ENCODE measurements at places on chromosomes 6 and 20.

- DNase-seq, result no peak
Measured at GRCh38 chr6:113627480-113627879, 229.7 kb upstream of the MARCKS start.

DNA sequence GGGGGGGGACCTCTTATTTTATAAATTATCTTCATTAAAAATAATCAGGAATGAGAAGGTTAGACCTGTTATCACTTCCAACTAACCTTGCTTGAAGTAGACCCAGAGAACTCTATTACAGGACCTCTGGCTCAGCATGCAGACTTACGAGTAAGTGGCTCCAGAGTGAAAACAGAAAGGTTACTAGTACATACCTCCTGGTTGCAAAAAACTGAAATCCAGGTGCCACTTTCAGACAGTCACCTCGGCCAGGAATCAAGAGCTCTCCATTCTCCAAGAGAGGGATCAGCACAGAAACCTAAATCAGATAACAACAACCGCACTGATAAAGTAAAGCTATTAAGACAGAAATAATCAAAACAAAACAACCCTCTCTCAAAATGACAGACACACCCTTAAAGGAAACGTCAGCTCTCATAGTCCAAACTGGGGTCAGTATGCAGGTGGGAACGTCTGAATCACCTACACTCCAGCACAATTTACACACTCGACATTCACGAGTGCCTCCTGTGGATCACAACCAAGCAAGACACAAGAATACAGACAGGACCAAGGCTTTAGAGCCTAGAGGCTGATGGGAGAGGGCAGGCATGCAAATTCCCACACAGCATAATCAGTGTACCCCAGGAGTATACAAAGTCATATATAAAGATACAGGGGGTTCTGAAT lies 31.8 kb downstream of the MDN1 start:
- no peak for DNase-seq

GRCh38 chr20:11483697-11484096 lies 434.0 kb upstream of the BTBD3 start:
- no peak for DNase-seq

DNA sequence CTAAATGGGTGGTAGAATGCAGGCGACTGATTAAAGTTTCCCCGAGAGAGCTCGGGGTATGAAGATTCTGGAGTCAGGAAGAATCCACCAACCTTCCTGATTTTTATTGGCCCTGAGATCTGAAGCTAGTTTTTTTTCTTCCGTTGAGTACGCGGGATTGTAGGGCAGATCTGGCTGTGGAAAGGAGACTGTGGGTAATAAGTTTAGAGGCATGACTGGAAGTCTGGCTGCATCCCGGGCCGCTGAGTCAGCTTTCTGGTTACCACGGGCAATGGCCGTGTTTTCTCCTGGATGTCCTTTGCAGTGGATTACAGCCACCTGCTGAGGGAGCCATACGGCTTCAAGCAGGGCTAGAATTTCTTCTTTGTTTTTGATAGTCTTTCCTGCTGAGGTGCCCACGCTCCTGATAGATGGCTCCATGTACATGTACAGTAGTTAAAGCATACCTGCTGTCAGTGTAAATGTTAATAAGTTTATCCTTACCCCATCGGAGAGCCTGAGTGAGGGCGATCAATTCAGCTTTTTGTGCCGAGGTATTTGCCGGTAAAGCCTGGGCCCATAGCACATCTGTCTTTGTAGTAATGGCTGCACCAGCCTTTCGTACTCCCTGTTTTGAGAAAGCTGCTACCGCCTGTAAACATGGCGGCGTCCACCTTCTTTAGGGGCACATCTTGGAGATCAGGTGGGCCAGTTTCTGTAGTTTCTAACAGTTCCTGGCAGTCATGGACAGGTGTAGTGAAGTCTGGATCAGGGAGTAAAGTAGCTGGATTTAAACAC lies 154.0 kb downstream of the TRIM27 start:
- no peak for DNase-seq

- DNase-seq, result no peak
Measured at GRCh38 chr6:159808647-159809046, 8.6 kb downstream of the PNLDC1 start.

- no peak for DNase-seq
Measured at GRCh38 chr20:53950031-53950430, 120.4 kb downstream of the BCAS1 start.

DNA sequence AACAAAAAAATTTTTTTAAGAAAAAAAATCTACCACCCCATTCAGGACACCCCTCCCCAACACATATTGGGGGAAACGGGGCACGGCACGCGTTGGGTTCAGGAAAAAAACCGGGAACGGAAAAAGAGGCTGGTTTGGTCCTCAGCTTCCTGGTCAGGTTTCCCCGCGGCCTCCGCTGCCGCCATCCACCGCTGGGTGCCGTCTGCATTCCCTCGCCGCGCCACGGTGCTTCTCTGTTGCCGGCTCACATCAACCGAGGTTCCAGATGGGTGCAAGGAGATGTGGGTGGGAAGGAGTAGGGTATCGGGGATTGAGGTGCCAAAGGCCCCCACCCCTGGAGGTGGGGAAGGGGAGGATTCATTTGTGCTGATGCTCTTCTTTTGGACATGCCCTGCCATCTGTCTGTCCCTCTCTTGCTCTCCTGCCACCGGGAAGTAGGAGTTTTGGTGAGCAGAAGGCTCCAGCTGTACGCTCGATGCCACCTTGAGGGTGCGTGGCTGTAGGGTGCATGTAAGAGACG lies 5.8 kb downstream of the MCCD1 start:
- DNase-seq, result no peak

- no peak for DNase-seq
Measured at GRCh38 chr6:95203153-95203754, 374.1 kb upstream of the MANEA start.

- no peak for DNase-seq
Measured at GRCh38 chr6:28224131-28225055, 682 bp upstream of the ZSCAN9 start.

DNA sequence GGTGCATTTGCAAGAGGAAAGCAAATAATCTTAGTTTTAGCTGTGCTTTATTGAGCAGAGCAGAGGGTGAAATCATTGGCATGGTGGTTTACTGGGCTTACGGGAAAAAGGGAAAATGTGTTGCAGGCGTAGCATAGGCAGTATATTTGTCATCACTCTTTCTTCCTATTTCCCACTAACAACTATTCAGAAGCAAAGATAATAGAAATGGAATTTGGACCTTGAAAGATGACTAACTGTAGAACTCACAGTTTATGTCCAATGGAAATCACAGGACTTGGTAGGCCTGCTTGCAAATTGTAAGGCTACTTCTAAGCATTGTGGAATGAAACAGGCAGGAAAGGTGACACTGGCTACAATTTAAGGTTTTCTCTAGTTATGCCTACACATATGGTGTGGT lies 611.9 kb upstream of the MAN1A1 start:
- DNase-seq, result no peak

DNA sequence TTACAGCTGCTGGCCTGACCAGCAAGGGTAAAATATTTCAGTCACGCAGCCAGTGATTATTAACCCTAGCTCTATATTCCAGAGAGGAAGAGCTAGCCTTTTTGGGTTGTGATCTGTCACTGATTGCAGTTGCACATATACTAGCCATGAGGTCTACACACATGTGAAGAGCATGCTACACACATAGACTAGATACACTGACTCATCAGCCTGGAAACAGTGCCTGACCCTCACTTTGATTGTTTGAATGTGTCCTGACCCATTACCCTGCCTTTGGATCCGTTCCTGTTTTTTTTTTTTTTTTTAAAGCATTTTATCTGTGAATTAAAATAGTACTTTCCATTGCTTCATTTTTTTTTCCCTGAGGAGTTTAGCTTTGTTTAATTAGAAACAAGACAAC lies 50.8 kb downstream of the ESR1 start:
- DNase-seq, result no peak

DNA sequence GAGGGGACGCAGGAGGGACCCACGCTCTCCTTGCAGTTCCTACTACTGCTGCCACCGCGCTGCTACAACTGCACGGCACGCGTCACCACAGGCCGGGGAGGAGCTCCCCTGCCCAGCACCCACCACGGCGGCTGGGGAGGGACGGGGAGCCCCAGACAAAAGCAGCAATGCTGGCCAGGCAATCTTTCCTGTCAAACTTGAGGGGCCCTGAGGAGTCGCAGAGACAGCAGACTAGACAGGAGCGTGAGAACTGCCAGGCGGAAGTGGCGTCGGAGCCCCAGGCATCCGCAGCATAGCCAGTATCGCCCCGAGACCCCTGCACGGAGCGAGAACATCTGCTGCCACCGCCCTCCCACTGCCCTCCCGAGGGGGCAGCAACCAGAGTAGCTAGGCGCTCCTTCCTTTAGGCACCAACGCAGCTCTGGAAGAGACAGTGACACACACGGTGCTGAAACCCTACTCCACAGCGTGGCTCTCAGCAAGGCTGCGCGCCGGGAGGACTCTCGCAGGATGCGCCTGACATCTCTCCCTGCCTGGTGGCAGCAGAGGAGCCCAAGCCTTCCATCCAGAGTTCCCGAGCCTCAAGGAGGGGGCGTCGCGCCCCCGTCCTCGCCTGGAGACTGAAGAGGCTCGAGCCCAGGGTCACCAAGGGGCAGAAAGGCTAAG lies 2.2 kb downstream of the TAF4 start:
- DNase-seq, result no peak

DNA sequence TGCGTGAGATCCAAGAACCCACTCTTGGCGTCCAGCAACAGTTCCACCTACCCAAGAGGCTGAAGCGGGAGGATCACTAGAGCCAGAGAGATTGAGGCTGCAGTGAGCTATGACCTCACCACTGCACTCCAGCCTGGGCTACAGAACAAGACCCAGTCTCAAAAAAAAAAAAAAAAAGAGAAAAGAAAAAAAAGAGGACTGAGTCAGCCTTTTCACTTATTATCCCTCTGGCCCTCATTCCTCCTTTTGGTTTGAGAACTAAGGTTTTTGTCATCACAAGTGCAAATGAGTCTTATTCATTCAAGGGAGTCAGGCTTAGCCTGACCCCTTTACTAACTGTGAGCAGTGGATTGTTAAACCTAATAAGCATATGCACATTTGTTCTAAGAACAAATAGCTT lies 37.9 kb upstream of the JARID2 start:
- peak; percentile 90 for DNase-seq

DNA sequence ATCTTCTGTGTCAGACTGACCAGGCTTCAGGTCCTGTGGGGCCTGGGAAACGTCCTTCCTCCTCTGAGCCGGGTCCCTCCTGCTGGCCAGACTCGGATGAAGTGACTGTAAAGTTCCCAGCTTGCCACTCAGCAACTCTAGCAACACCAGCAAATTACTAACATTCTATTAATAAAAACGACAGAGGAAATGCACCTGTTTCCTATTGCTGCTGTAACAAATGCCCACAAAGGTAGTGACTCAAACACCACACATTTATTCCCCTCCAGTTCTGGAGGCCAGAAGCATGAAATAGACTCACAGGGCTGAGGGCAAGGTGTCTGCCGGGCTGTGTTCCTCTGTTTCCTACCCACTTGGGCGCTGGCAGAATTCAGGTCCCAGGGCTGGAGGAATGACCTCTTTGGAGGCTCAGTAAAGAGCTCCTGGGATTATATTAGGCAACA lies 48.8 kb downstream of the CTCFL start:
- no peak for DNase-seq

DNA sequence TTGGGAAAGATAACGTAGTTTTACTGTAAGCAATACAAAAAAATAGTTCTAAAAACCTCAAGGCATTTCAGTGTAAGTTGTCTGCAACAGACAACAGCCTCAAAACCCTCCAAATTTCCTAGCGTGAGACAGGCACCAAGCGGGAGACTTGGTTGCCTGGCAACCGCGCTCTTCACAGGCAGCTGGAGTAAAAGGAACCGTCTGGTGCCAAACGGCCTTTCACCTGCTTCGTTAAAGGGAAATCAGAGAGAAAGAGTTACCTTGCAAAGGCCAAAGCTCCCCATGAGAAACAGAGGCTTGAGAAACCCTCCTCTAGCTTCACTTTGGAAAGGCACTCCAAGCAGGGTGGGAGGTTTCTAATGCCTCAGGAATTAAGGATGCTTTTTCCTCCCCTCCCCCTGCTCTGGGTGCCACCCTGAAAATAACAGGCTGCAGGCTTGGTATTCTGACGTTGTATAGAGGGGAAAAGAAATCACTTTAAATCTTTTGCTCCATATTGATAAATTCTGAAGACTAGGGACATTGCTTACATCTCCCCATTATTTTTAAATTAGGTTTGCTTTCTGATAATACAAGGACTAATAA lies 129.7 kb upstream of the UFL1 start:
- DNase-seq, result peak; percentile 71

- no peak for DNase-seq
Measured at GRCh38 chr6:30238178-30238795, 25.1 kb upstream of the TRIM26 start.

DNA sequence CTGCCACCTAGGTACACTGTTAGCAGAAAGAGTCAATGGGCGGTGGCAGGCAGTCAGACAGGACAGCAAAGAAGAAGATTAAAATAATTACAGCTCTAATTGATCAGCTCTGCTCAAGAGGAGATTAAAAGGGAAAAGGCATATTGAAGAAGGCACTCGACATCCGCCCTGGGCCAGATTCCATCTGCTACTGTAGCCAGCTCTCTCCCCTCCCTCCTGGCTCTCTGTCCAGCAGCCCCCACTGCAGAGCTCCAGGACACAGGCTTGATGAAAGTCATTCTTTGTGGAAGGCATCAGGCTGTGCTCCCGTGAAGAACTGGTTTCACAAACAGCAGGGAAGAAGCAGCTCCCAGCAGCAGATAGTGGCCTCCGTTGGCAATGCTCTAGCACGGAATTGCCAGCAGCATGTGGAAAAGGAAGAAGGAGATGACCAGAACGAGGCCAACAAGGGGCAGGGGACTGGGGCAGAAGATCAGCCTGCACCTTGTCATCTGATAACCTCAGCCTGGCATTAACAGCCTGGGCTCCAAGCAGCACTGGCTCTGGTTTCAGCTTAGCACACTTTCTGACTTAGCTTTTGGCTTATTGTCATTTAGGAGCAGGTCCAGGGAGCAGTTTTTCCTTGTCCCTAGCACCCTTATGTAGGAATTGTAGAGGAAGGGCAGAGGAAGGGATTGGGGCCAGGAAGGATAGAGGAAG lies 465.9 kb downstream of the KIF16B start:
- no peak for DNase-seq

- no peak for DNase-seq
Measured at GRCh38 chr6:95546148-95546547, 31.2 kb upstream of the MANEA start.

DNA sequence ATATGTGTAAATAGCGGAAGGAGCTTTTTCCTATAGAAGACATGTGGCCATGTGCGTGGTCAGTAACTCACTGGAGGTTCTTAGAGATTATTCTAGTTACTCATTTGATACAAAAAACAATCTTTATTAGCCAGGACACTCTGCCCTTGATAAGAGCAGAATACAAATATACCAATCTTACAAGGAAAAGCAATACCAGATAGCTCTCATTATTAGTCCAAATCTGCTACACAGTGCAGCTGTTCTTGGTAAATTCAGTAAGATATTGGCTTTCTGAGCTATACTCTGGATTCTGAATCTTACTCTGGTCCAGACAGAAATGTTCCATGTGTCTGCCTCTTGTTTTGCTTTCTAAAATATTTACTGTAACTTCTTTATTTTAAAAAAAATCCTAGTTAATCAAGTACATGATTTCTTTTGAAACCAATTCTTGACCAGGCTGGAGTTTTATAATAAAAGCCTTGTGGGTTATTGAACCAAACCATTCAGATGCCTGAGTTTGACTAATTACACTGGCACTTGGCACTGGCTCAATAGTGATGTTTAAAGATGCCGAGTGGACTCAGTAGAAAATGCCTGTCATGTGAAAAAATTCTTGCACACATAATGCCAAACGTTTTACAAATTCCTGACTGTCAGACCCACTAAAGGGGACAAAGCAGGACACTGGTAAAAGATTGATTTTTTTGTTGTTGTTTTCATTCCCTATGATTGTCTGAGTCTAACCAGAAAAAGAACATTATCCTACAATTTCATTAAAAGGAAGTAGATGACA lies 242.8 kb upstream of the TCF21 start:
- no peak for DNase-seq

Measured in iPS DF 19.7 (cell line).